ENCODE measurements at places on chromosomes 12 and 14.

- ATAC-seq, result no peak
These were observed 14.9 kb upstream of the SNAPC1 start for GRCh38 chr14:61747342-61747741.

GRCh38 chr12:122064780-122065588 is 13.6 kb upstream of the MLXIP start:
- ATAC-seq, result peak; percentile 79

- ATAC-seq, result no peak
These were observed 74.2 kb downstream of the PAPOLA start for GRCh38 chr14:96576359-96576758.

GRCh38 chr14:56422703-56423213 is 156.8 kb upstream of the TMEM260 start:
- peak; percentile 96 for ATAC-seq

DNA sequence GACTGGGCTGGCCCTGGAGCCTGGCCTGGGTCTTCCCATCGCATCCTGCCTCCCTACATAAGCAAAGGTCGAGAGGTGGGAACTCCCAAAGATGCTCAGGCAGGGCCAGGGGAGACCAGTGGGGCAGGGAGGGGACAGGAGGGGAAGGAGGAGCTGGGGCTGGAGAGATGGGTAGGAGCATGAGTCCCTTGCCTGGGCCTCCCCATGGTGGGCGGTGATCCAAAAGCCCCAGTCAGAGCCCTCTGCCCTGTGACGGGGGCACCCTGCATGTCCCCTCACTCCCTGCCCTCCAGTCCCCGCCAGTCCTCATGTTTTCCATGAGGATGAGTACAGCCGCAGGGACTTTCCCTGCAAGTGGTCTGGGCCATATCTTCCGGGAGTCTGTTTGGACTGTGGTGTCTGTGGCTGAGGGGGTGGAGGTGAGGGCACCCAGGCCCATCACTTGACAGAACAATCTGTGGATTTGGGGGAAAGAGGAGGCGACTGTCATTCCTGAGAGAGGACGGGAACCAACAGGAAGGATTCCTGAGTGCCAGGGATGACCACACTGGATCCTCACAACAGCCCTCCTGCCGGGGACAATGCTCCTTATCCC is 9.3 kb downstream of the BDKRB2 start:
- no peak for ATAC-seq

- ATAC-seq, result no peak
These were observed 133.6 kb downstream of the TMEM121 start for GRCh38 chr14:105659935-105660527.

DNA sequence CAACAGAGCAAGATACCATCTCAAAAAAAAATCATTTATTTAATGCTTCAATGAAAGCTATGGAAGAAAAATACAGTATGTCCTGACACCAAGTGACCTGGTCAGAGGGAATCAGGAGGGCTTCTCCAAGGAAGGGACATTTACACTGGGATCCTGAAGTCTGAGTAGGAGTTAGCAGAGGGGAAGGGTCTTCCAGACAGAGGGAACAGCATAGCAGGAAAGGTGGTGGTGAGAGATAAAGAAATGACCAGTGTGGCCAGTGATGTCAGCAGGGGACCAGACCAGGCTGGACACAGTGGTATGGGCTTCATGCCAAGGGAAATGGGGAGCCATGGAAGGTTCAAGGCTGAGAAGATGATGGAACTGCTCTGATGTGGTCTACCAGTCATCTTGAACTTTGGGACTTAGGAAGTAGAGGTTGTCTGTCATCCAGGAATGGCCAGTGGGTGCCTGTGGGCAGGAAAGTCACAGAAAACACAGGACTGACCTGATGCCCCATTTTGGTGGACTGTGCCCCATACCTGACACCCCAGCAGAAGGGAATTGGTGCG is 7.8 kb upstream of the TCHP start:
- ATAC-seq, result no peak

DNA sequence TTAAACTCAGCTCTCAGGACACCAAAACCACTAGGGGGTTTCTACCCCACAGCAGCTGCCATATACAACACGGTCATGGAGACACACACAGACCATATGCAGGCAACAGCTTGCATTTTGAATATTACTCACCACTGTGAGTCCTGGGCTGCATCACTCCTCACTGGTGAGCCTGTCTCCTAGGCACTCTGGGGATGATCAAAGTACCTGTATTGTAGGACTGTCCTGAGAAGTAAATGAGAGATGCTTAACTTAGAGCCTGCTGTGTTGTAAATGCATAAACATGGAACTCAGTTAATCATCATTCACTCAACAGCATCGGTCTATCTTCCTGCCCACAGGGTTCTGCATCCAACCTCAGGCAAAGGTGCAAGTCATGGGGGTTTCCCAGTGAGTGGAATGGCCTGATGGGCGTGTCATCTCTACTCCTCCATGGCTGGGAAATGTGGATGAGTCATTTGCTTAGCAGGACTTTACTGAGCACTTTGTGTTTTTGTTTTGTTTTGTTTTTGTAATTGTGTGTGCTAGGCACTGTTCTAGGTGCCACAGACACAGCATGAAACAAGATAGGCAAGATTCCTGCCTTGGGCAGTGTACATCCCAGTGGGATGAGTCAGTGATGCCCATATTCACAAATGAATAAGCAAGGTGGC is 1141.2 kb upstream of the TMEM132C start:
- ATAC-seq, result no peak

- ATAC-seq, result no peak
These were observed 1.2 kb downstream of the KCNK13 start for GRCh38 chr14:90062822-90063539.

GRCh38 chr12:26370098-26370497 is 174.7 kb downstream of the SSPN start:
- ATAC-seq, result no peak

DNA sequence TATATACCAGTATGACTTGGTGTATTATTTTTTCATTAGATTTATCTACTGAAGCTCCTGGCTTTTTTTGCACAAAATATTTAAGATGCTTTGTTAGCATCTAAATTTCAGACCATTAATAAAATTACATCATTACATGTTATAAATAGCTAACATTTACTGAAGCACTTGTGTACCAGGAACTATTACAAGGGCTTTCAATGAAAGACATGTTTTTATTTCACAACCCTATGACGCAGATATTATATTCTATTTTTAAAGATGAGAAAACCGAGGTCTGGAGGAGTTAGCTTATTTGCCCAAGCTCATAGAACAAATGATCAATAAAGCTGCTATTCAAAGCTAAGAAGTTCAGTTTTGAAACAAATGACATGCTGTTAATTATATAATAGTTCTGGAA is 420.4 kb upstream of the DCN start:
- no peak for ATAC-seq

DNA sequence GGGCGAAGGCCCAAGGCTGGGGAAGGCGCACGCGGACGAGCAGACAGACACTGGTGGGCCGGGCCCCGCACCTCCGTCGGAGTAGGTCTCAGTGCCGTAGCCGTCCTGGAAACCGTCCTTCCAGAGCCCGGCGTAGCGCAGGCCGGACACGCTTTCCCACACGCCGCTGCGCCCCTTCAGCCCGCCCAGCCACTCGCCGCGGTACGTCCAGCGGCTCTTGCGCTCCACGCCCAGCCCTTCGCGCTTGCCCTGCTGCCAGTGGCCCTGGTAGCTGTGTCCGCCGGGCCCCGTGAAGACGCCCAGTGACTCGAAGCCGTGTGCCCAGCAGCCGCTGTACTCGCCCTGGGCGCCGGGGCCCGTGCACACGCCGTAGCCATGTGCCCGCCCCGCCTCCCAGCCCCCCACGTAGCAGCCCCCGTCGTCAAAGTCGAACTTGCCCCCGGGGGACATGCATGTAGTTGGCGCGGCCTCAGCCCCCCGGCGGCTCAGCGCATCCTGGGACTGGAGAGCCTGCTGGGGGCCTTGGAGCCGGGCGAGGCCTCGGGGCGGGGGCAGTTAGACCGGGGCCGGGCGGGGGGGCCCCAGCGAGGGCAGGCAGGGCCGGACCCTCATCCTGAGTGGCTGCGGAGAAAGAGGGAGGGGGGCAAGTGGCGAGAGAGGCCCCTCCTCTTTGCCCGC is 1.4 kb downstream of the JPH4 start:
- peak; percentile 31 for ATAC-seq

Measured in motor neuron (in vitro differentiated cells).